Smooth muscle cell of the umbilical artery (primary cell): ENCODE measurements at places on chromosomes 5 and 9. TPM values are rescaled to one million over a fixed set of nuclear protein-coding genes. Genes with fewer than 3 reads are reported as not detected.

Gene NUTM2G
- not detected in 2 replicates for total RNA-seq

Gene F2RL2
- total RNA-seq, result 5.6 and 6.2 TPM in 2 replicates

Gene TRIM36
- total RNA-seq, result 1.4 and 1.5 TPM in 2 replicates

Gene VAV2
- total RNA-seq, result 14.8 and 32.8 TPM in 2 replicates

Gene SAXO1
- 0.05 TPM in 1 of 2 replicates, not detected in the other for total RNA-seq
